ENCODE measurements at places on chromosomes 16 and 17.

DNA sequence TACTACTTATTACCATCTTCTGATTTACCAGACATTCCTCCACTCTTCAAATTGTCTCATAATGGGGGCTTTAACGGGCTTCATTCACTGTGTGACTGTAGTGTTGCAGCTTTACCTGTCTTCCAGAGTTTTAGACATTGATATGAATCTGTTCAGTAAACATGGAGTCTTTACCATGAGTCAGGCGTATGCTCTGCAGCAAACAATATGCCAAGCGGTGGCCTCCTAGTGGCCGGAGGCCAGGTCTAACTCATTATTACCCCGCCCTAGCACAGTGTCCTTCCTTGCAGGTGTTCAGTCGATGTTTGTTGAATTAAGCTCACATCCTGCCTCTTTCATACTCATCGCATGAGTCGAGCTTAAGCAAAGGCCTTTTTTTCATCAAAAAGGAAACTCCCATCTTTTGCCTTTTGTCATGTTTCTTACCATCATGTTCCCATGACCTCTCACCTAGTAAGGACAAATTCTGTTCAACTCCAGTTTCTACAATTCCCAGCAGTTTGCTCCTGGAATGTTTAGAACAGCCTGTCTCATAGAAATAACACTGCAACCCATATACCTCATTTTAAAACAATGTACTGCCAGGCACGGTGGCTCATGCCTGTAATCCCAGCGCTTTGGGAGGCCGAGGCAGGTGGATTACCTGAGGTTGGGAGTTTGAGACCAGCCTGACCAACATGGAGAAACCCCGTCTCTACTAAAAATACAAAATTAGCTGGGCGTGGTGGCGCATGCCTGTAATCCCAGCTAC lies 39.4 kb downstream of the TUBD1 start:
- peak; percentile 98 for DNase-seq

- peak; percentile 90 for DNase-seq
Measured at GRCh38 chr17:48131216-48131824, 23.8 kb downstream of the SNX11 start.

GRCh38 chr16:4301968-4302367 lies 13.9 kb upstream of the GLIS2 start:
- DNase-seq = no peak

DNA sequence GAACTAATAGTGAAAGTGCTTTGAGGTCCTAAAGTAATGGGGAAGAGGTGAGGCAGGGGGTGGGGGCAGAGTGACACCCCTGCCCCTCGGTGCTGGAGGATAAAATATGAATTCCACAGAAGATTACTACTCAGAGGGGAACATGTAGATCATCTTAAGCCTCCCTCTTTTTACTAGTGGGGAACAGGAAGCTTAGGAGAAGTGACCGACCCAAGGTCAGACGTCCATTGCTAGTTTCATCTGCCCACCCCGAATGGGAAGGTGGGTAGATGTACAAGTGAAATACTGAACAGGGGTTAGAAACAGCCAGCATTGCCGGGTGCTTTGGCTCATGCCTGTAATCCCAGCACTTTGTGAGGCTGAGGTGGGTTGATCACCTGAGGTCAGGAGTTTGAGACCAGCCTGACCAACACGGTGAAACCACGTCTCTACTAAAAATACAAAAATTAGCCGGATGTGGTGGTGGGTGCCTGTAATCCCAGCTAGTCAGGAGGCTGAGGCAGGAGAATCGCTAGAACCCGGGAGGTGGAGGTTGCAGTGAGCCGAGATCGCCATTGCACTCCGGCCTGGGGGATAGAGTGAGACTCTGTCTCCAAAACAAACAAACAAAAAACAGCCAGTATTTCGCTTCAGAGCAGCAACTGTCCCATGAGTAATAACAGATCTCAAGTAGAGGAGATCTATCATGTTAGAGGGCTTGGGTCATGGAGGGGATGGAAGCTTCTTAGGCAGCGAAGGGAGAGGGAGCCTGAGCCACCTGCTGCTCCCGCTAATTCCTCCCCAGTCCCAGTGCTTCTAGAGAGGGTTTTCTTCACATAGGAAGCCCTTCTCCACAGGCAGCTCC lies 1.2 kb upstream of the NR1D1 start:
- peak; percentile 20 for DNase-seq

DNA sequence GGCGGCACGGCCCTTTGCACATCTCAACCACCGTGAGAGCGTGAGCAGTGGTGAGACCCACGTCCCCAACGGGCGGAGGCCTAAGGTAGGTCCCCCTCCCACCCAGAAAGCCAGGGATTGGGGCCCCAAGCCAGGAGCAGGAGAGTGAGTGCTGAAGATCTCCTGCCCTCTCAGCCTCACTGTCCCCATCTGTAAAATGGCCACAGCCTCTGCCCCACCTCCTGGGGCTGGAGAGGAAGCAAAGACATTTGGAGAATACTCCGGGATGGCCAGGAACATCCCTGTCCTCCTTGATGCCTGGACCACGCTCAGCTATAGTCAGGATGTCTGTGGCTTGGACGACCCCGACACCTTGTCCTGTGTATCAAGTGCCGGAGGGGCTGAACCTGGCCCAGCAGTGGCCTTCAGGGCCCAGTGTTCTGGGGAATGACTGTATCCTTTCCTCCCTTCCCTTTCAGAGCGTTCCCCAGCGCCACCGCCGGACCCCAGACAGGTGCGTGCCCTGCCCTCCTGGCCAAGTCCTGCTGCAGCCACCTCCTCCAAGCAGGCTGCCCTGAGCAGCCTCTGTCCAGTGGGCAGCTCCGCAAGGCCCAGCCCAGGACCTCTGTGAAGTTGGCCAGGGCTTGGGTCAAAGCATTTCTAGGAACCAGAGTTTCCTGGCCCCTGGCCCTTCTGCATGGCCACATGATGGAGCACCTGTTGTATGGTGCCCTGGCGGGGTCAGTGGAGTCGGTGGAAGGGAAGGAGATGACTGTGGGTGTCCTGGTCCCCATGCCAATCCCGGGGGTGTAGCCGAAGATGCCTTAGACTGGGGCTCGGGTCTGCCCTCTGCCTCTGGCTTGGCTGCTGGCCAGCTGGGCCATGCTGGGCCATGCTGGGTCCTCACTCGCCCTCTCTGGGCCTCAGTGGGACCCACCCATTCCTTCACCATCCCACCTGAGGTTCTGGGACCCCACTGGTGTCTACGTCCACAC lies 38.4 kb downstream of the ADCY7 start:
- DNase-seq = no peak

GRCh38 chr16:64074706-64075105 lies 1047.2 kb downstream of the CDH11 start:
- no peak for DNase-seq

GRCh38 chr17:74542166-74542565 lies 3.7 kb downstream of the CD300C start:
- DNase-seq = no peak

DNA sequence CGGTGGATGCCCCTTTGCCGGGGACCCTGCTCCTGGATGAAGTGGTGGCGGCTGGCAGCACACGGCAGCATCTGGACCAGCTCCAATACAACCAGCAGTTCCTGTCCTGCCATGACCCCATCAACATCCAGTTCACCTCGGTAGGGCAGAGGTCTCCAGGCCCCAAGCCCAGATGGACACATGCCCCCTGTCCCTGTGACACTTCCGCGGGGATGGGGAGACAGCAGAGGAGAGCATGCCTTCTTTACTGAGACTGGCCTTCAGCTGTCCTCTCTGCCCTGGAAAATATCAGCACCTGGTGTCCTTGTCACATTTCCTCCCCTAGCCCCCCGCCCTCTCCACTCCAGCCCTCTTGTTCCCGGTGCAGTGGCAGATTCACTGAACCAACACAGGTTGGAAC lies 6.2 kb downstream of the CHAD start:
- no peak for DNase-seq
